ENCODE measurements at places on chromosomes 7 and 10.
A peak's percentile ranks its signal among the peaks of the same experiment; 100 is the strongest.

DNA sequence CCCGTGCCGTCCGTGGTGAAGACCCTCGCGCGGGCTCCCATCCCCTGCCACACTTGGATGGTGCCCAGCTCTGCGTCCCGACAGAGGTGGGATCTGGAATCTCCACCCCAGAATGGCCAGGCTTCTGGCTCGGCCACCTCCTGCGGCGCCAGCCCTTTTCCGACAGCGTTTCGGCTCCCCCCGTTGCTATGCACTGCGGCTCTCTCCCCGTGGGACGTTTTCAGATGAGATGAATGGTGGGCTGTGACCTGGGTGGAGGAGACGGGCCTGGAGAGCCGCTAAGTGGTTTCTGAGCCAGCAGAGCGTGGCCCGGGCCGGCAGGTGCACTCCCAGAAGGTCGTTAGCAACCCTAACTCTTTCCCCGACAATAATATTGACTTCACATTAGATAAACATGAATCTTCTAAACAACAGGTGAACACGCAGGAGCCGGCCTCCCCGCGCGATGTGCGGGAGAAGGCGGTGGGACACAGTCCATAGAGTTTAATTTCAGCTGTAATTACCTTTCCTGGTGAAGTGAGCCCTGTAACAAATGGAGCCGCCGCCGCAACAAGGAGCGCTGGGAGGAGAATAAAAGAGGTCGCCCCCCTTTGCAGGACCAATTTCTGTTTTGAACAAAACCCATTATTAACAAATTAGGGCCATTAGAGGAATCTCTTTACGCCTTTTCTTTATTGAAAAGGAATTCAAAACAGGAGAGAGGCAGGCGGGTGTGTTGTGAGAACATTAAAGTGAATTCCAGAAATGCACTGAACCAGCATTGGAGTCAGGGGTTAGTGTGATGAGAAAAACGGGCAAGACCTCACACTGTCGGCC, 294.3 kb upstream of the PFKP start:
- DNase-seq, result no peak

- DNase-seq, result no peak
These were observed 464 bp downstream of the DENND2A start for GRCh38 chr7:140640060-140640637.

GRCh38 chr10:132446661-132447445, 49.9 kb downstream of the PWWP2B start:
- peak; percentile 63 for DNase-seq

- DNase-seq, result no peak
These were observed 6.0 kb downstream of the EGFR start for GRCh38 chr7:55024776-55025175.

DNA sequence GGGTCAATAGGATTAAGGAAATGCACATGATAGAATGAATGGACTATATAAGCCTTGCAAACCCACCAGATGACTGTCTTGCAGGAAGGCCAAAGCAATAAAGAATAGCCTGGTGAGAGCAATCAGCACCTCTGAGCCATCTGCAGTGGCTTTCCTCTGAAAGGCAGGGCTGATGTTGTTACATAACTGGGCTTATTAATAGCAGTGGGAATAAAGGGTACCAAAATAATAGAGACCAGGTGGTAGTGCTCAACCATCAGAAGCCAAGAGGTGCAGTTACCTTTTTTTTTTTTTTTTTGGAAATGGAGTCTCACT, 16.8 kb upstream of the VPS26A start:
- DNase-seq, result no peak

DNA sequence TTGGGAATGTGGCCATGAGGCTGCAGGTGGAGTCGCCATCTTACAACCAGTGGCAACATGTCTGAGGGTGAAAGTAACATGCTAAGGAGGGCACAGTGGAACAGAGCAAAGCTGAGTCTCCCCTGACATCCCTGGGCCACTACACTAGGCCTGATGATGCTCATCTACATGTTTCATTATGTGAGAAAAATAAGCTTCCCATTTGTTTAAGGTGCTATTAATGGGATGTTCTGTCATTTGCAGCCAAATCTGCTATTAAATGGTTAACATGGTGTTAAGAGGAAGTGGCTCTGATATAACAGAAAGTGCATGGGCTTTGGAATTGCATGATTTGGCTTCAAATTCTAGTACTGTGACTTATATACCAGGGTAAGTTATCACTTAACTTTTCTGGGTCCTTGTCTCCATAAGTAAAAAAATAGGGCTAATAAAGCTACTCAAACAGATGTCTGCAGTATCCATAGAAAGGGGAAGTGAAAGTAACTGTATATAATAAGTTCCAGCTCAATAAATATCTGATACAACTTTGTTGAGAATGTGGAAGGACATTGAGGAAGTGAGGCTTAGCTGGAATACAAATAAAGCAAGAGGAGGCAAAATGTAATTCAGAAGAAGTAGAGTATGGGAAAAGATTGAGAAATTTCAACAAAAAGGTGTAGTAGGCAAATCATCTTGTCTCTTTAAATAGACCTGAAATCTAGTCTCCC, 158.9 kb downstream of the RTKN2 start:
- no peak for DNase-seq

DNA sequence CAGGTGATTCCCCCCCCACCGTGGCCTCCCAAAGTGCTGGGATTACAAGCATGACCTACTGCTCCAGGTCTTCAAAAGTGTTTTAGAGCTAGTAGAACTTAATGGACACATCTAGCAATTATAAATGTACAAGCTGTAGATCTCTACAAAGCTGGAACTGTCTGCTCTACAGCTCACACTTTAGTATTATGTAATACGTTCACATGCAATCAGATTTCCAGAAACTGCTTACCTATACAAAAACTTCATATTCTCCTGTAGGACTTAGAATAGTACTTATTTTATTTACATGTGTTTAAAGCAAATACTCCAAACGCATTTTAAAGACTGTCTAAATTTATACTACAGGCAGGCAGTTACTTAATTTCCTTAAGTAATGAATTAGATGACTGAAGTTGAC, 39.2 kb upstream of the ASL start:
- DNase-seq, result no peak

GRCh38 chr7:1095621-1096155, 7.8 kb downstream of the GPER1 start:
- DNase-seq, result no peak

DNA sequence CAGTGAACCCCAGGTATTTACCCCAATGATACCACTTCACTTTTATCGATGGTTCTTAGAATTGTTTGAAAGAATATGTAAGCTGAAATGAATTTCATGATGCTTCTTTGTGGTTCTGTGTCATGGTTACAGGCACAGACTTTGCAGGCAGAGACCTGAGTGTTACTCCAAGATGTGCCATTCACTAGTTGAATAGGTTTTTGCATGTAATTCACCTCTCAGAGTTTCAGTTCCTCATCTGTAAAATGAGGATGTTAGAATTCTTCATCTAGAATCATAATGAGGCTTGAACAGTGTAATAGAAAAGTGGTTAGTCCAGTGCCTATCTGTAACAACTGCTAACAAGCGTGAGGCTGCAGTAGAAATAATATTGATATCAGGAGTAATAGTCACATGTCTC, 54.6 kb downstream of the VSTM2A start:
- DNase-seq, result no peak

DNA sequence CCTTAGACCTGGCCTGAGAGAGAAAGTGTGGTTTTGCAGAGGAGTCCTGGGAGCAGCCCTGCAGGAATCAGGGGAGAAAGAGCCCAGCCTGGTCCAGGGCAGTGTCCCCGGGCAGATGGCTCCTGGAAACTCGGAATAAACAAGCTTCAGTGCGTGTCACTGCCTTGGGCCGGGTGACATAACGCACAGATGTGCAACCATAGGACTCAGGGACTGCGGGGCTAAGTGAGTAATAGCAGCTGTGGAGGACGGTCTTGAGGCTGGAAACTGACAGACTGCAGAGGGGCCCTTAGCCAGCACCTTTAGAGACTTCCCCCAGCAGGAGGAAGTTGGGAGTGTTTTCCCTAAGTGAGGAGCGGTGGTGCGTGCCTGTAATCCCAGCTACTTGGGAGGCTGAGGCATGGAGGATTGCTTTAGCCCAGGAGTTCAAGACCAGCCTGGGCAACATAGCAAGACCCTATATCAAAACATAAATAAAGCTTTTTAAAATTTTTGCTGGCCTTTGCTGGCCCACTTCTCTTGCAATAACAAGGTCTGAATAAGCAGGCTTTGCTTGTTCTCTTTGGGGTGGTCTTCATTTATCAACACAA, 5.3 kb upstream of the CLIP2 start:
- DNase-seq, result no peak

DNA sequence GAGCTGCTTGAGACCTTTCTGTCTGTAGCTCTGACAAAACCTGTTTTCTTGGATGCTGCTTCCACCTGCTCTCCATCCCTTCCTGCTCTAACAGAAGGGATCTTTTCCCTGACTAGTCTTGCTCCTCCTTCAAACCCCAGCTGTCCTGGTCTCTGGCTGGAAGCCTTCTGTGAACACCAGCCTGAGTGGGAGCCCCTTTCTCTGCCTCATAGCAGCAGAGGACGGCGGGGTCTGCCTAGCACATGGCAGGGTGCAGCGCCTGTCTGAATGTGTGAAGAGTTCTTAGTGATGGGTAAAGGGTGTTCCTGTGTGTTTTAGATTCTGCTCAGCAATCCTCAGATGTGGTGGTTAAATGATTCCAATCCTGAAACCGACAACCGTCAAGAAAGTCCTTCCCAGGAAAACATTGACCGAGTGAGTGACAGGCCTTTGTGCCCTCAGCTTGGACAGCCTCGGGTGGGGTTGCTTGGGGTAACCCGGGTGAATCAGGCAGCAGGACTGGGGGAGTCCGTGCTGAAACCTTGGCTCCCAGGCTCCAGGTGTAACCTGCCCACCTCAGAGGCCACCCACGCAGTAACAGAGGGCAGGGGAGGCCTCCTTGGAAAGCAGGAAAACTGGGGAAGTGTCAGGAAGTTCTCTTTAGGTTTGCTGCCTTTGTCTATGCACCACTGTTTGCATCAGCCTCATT, 34.1 kb downstream of the NUB1 start:
- DNase-seq, result no peak

DNA sequence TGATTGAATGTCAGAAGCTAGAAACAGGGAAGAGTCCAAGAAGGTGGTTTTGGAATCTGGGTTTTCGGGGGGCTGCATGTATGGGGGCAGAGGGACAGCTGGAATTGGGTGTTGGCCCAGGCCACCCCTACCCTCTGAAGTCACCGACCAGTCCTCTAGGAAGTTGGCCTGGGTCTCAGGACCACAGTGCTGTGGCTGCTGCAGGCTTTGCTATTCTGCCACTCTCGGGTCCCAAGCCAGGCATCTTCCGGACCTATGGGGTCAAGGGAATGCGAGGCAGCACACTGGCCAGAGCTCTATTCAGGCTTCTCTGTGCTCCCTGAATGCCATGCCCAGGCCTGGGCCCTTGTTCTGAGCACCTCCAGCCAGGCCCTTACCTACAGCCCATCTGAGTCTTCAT, 13.2 kb downstream of the FGF8 start:
- DNase-seq, result no peak

GRCh38 chr10:557792-558328, 131.6 kb downstream of the DIP2C start:
- no peak for DNase-seq

- no peak for DNase-seq
These were observed 130.7 kb downstream of the PIP4K2A start for GRCh38 chr10:22583683-22584082.

DNA sequence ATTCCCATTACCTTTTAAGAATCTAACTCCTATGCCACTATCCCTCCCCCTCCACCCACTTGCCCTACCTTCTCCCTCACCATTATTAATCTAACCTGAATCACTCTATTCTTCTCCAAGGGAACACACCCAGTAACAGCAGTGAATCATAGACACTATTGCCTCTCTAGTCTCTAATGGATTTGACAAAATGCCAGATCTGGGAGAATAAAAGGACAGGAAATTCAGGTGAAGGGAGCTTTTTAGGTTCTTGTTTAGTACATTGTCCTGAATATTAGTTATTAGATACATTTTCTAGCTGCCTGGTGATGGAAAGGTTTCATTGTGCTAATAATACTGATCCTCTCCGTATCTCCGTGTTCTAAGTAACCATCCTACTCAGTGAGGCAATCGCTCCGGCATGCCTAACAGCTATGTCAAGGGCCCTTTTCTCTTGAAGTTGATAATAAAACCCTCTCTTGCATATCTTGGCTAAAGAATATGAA, 4.1 kb upstream of the SFR1 start:
- no peak for DNase-seq

DNA sequence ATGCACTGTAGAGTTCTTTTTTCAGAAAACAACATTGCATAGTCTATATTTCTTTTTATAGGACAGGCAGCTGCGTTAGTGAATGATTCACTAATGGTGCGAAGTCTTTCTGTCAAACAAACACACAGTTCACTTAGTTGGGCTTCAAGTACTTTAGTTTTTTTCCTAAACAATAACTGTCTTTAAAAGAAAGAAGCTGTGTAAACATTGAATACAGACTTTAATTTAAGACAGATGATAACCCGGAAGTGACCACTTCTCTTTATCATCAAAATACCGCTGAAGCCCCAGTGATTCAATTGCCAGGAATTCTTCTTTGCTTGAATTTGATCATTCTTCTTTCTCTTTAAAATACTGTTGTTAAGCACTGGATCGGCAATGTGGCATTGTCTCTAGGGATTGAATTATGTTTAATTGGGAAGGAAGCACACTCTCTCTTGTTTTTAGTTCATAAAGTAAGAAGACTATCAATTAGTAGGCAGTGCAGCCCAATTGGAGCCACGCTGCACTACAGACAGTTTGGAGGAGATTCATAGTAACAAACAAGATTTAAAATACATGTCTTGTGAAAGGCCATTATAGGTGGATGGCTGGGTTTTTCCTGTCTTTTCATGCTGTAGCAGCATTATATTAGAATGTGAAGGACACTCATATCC, 30.4 kb downstream of the CNTNAP2 start:
- no peak for DNase-seq

DNA sequence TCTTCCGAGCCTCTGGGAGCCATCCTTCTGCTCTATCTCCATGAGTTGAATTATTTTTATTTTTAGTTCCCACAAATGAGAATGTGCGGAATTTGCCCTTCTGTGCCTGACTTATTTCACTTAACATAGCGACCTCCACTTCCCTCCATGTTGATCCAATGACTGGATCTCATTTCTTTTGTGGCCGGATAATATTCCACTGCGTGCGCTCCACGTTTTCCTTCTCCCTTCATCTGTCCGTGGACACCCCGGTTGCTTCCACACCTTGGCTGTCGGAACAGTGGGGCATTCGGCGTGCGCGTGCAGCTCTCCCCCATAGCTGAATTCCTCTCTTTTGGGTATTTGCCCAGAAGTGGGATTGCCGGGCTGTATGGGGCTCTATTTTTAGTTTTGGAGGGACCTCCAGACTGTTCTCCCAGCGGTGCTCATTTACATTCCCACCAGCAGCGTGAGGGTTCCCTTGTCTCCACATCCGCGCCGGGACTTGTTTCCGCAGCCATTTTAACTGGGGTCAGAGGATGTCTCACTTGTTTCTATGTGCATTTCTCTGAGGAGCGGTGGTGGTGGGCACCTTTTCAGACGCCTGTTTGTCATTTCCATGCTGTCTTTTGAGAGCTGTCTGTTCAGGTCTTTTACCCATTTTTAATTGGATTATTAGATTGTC, 51.0 kb upstream of the SUN1 start:
- no peak for DNase-seq

GRCh38 chr10:86642499-86642898, 11.8 kb upstream of the OPN4 start:
- DNase-seq, result no peak
